ENCODE measurements at places on chromosomes 7 and 10.

DNA sequence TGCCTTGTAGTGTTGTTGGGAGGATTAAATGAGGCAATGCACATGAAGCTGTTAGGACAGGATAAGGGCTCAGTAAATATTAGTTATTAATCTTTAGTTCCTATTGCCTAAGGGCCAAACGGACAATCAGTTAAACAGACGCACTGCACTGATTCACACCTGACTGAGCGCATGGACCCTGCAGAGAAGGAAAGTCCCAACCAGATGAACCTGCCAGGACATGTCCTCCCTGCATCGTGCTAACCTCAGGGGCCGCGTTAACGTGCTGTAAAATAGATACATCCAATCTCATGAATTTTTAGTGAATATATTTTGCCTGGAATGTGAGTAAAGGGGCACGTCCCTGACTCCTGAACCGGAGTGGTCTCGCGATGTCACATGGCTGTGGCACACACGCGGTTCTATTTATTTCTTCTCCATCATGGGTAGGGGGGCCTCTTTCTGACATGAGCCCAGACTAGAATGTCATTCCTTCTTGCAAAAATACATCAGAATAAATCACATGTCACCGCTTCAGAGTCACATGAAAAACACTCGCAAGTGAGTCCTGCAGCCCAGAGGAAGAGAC lies 12.3 kb downstream of the ADARB2 start:
- H3K4me1 ChIP-seq, result no peaks in the 10 kb centered on the region
- peaks cover 81% of the 10 kb centered on the region for H3K27me3 ChIP-seq
- no peak overlapping the region for H3K27ac ChIP-seq
- DNase-seq, result no peak
- H3K4me3 ChIP-seq, result no peak overlapping the region
- H3K36me3 ChIP-seq, result no peaks in the 10 kb centered on the region

DNA sequence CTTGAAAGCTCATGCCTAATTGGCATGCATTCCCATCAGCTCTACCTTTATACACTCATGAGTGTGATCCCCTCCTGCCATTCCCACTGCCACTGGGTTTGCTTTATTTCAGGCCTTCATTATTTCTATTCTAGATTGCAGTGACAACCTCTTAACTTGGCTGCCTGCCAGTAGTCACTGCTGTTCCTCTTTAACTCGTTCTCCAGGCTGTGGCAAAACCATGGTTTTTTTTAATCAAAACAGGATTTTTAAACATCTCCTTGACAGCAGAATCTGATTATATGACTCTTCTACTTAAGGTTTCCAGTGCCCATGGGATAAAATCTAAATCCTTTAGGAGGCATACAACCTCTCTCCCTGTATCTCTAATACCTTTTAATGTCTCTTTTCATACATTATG lies 223.7 kb upstream of the PCDH15 start:
- H3K27me3 ChIP-seq, result no peaks in the 10 kb centered on the region
- DNase-seq, result no peak
- no peak overlapping the region for H3K27ac ChIP-seq
- H3K36me3 ChIP-seq, result no peaks in the 10 kb centered on the region
- H3K4me1 ChIP-seq, result no peaks in the 10 kb centered on the region

DNA sequence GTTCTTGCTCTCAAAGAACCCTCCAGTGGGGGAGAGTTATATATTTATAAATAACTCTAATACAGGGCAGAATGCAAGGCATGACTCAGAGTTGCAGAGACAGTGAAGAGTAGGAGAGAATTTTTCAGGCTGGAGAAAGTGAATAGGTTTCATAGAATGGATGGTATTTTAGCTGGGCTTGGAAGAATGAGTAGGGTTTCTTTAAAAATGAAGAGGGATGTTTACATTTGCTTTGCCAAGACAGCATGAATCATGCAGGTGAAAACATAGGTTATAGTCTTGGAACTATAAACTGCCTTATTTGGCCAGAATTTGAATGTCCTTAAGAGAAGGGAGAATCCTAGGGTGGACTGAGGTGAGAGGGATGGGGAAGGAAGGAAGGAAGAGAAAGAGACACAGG lies 124.8 kb downstream of the CPED1 start:
- peaks cover 4% of the 10 kb centered on the region for H3K4me1 ChIP-seq
- H3K27me3 ChIP-seq, result no peaks in the 10 kb centered on the region
- peaks cover 7% of the 10 kb centered on the region for H3K36me3 ChIP-seq
- no peak overlapping the region for H3K4me3 ChIP-seq
- no peak overlapping the region for H3K27ac ChIP-seq
- DNase-seq, result no peak

- DNase-seq, result no peak
- no peak overlapping the region for H3K27ac ChIP-seq
- no peaks in the 10 kb centered on the region for H3K4me1 ChIP-seq
Measured at GRCh38 chr10:112701211-112701877, 248.7 kb upstream of the TCF7L2 start.

DNA sequence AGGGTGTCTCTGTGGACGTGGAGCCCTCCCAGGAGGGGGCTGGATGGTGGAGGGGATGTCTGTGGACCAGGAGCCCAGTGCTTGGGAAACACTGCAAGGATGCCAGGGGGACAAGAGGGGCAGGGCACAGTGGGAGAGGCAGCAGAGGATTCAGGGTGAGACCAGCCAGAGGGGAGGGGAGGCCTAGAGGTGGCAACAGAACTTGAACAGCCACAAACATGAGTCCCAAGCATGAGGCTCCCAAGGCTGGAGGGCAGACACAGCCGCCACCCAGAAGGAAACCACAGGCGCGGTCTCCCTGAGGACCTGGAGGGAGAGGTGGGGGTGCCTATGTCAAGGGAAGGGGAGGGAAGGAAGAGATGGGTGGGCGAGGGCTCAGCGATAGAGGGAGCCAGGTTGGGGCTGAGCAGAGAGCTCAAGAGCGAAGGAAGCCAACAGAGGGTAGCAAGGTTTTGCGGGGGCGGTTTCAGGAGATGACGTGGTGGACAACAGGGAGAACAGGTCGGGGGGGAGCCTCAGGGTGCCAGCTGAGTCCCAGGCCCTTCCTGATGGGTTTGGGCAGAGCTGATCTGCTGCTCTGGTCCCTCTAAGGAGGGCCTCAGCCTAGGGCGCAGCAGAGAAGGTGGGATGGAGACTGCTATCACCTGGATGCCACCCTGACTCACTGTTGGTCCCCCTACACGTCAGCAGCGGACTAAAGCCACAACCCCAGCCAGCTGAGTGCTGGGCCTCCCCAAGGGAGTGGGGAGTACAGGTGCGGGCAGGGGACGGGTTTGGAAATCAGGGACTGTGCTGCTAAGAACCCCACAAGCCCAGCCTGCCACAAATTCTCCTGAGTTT lies 6.7 kb upstream of the PILRA start:
- peak overlapping the region; percentile 91 for H3K27ac ChIP-seq
- peak overlapping the region; percentile 7 for H3K4me3 ChIP-seq
- H3K27me3 ChIP-seq, result no peaks in the 10 kb centered on the region
- peaks cover 33% of the 10 kb centered on the region for H3K36me3 ChIP-seq

DNA sequence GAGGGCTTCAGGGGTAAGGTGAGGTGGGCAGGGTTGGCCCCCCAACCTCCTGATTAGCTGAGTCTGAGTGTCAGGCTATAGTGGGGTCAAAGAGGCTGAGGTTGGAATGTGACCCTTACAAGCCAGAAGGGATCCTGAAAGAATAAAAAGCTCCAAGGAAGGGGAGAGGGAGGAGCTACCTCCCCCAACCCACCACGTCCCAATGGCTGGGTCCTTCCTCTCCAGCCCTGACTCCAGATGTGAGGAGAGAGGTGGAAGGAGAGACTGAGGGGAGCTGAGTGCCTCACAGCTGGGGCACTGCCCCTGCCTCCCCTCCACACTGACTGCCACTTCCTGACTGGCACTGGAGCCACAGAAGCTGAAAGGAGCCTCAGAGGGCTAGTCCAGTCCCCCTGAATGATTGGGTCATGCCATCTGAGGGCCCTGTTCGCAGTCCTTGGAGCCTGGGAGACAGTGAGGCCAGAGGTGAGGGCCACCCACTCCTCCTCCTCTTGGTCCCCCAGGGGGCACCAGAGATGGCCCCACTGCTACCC lies 20.6 kb downstream of the IMPDH1 start:
- no peak overlapping the region for H3K4me3 ChIP-seq
- no peak overlapping the region for H3K27ac ChIP-seq
- peaks cover 12% of the 10 kb centered on the region for H3K36me3 ChIP-seq
- H3K27me3 ChIP-seq, result peaks cover 8% of the 10 kb centered on the region
- H3K4me1 ChIP-seq, result peaks cover 4% of the 10 kb centered on the region
- DNase-seq, result no peak

GRCh38 chr10:84296091-84296981 lies 32.1 kb upstream of the CCSER2 start:
- H3K4me3 ChIP-seq, result no peak overlapping the region
- H3K36me3 ChIP-seq, result no peaks in the 10 kb centered on the region
- no peak for DNase-seq

DNA sequence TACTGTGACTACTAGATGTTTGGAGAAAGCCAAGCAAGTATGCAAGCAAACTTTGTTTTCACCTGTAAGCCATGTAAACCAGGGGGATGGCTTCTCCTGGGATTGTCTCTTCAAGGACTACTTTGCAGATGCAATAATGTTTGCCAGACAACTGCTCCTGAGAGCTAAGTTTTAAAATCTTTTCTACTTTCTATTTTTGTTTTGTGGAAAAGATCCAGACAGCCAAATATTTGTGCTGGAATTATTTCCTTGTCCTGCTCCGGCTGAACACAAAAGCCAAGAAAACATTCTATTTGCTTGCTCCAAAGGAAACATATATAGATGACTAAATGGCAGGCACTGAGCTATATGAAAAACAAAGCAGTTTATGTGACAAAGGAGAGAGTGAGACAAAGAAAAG lies 51.6 kb downstream of the TFPI2 start:
- H3K4me1 ChIP-seq, result no peaks in the 10 kb centered on the region
- no peaks in the 10 kb centered on the region for H3K36me3 ChIP-seq
- H3K4me3 ChIP-seq, result no peak overlapping the region
- H3K27me3 ChIP-seq, result peaks cover 10% of the 10 kb centered on the region
- DNase-seq, result no peak

DNA sequence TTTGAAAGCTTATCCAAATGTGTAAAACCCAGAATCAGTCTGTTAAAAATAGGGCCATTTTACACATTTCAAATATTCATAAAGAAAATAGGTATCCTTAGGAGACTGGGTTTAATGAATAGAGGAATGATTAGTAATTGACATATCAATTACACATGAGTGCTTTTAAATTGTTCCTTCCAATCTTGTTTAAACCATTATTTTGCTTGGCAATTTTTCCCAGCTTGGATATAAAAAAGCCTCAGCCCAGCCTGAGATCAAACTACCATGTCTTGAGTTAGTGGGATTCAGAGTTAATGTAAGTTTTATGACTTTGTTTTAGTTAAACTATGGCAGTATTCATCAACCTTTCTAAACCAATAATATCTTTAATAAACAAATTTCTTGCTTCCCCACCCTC lies 28.3 kb downstream of the PARP12 start:
- peaks cover 39% of the 10 kb centered on the region for H3K36me3 ChIP-seq
- no peaks in the 10 kb centered on the region for H3K27me3 ChIP-seq
- no peak overlapping the region for H3K4me3 ChIP-seq
- no peak overlapping the region for H3K27ac ChIP-seq
- H3K4me1 ChIP-seq, result peaks cover 22% of the 10 kb centered on the region

- H3K4me1 ChIP-seq, result no peaks in the 10 kb centered on the region
- no peak for DNase-seq
- H3K4me3 ChIP-seq, result no peak overlapping the region
- H3K27me3 ChIP-seq, result no peaks in the 10 kb centered on the region
- peaks cover 7% of the 10 kb centered on the region for H3K36me3 ChIP-seq
Measured at GRCh38 chr7:133773601-133774000, 353.5 kb upstream of the LRGUK start.

GRCh38 chr7:32513210-32513609 lies 17.9 kb downstream of the AVL9 start:
- H3K4me1 ChIP-seq, result peaks cover 64% of the 10 kb centered on the region
- no peak for DNase-seq
- H3K27me3 ChIP-seq, result no peaks in the 10 kb centered on the region
- peak overlapping the region; percentile 27 for H3K27ac ChIP-seq

GRCh38 chr10:60914690-60915141 lies 29.3 kb downstream of the RHOBTB1 start:
- H3K4me1 ChIP-seq, result peaks cover 22% of the 10 kb centered on the region
- no peak for DNase-seq
- H3K4me3 ChIP-seq, result no peak overlapping the region
- no peaks in the 10 kb centered on the region for H3K27me3 ChIP-seq

- H3K36me3 ChIP-seq, result no peaks in the 10 kb centered on the region
- H3K4me1 ChIP-seq, result no peaks in the 10 kb centered on the region
- H3K4me3 ChIP-seq, result no peak overlapping the region
Measured at GRCh38 chr7:124792002-124792401, 26.4 kb upstream of the GPR37 start.

- H3K27me3 ChIP-seq, result no peaks in the 10 kb centered on the region
- peaks cover 56% of the 10 kb centered on the region for H3K36me3 ChIP-seq
- no peak for DNase-seq
- H3K27ac ChIP-seq, result peak overlapping the region; percentile 98
- H3K4me3 ChIP-seq, result peak overlapping the region; percentile 96
- H3K4me1 ChIP-seq, result peaks cover 47% of the 10 kb centered on the region
Measured at GRCh38 chr10:30435073-30435422, 1.1 kb downstream of the MAP3K8 start.

- DNase-seq, result no peak
- H3K4me3 ChIP-seq, result no peak overlapping the region
- no peaks in the 10 kb centered on the region for H3K27me3 ChIP-seq
- no peak overlapping the region for H3K27ac ChIP-seq
Measured at GRCh38 chr10:106189292-106189691, 975.2 kb downstream of the SORCS1 start.

GRCh38 chr10:102773986-102774385 lies 30.2 kb downstream of the WBP1L start:
- H3K4me3 ChIP-seq, result no peak overlapping the region
- H3K27ac ChIP-seq, result no peak overlapping the region
- H3K27me3 ChIP-seq, result no peaks in the 10 kb centered on the region
- peaks cover 24% of the 10 kb centered on the region for H3K4me1 ChIP-seq

GRCh38 chr7:43372676-43373355 lies 210.1 kb upstream of the STK17A start:
- H3K27me3 ChIP-seq, result peaks cover 6% of the 10 kb centered on the region
- no peaks in the 10 kb centered on the region for H3K4me1 ChIP-seq
- no peak overlapping the region for H3K4me3 ChIP-seq
- DNase-seq, result no peak
- no peaks in the 10 kb centered on the region for H3K36me3 ChIP-seq
- H3K27ac ChIP-seq, result no peak overlapping the region

- no peaks in the 10 kb centered on the region for H3K36me3 ChIP-seq
- H3K27ac ChIP-seq, result no peak overlapping the region
- no peak overlapping the region for H3K4me3 ChIP-seq
- DNase-seq, result no peak
- no peaks in the 10 kb centered on the region for H3K27me3 ChIP-seq
- no peaks in the 10 kb centered on the region for H3K4me1 ChIP-seq
Measured at GRCh38 chr7:46512891-46513413, 591.9 kb upstream of the IGFBP3 start.

DNA sequence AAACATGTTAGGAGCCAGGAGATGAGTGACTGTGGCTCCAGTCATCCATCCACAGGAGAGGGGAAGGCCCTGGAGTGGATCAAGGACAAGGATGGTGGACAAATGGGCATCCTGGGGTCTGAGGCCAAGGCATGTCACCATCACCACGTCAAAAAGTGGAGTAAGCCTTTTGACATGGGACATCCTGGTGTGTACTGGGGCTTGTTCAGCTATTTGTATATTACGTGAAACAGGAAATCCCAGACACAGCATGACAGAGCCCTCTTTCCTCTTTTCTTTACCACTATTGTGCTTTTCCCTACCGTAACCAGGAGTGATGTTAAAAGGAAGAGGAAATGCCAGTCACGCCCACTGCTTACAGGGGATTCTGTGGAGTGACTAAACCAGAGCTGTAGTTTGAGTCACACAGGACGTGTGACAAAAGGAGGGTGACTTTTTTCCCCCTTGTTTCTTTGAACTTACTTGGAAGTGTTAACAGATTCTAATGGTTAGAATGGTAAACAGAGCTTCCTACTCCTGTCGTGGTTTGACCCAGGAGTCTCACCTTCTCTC lies 15.4 kb downstream of the ACSL5 start:
- peak; percentile 71 for DNase-seq
- H3K27me3 ChIP-seq, result no peaks in the 10 kb centered on the region
- H3K36me3 ChIP-seq, result peaks cover 13% of the 10 kb centered on the region
- H3K4me3 ChIP-seq, result peak overlapping the region; percentile 21

Data from stimulated activated naive B cell treated with anti-CD40 and anti-IgM and Interleukin-4, amounts not matched to agents 10 μg/mL and 1 μg/mL and 100 μg/mL, for 72 hours (primary cell).